Naive thymus-derived CD8-positive, alpha-beta T cell (primary cell): ENCODE measurements at places on chromosomes 2 and 18.

DNA sequence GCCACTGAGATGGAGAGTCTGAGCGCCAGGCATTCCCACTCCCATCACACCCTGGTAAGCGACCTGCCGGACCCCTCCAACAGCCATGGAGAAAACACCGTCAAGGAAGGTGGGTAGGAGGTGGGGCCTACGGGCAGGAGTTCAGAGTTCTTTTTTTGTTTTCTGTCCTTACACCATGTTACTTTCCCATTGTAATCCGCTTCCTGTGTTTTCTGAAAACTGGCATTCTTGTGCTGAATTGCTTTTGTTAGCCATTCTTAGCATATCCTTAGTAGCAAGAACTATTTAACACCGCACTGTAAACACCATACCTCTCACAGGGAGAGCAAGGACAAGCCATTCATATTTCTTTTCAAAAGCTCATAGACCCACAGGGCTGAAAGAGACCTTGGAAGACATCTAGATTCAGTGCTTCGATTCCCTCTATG, 46.2 kb downstream of the UNC80 start:
- DNase-seq, result no peak

DNA sequence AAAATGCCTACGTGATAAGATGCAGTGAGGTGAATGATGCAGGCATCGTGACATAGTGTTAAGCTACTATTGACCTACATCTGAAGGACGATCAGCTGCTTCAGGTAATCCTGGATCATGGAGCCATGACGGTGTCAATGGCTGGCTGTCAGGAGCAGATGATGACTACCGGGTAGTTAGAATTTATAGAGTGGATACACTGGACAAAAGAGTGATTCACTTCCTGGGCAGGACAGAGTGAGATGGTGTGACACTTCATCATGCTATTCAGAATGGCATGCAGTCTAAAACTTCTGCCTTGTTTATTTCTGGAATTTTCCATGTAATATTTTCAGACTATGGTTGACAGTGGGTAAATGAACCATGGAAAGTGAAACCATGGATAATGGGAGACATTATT, 29.5 kb downstream of the METTL8 start:
- no peak for DNase-seq

GRCh38 chr2:60977562-60977895, 40.0 kb upstream of the PEX13 start:
- no peak for DNase-seq

DNA sequence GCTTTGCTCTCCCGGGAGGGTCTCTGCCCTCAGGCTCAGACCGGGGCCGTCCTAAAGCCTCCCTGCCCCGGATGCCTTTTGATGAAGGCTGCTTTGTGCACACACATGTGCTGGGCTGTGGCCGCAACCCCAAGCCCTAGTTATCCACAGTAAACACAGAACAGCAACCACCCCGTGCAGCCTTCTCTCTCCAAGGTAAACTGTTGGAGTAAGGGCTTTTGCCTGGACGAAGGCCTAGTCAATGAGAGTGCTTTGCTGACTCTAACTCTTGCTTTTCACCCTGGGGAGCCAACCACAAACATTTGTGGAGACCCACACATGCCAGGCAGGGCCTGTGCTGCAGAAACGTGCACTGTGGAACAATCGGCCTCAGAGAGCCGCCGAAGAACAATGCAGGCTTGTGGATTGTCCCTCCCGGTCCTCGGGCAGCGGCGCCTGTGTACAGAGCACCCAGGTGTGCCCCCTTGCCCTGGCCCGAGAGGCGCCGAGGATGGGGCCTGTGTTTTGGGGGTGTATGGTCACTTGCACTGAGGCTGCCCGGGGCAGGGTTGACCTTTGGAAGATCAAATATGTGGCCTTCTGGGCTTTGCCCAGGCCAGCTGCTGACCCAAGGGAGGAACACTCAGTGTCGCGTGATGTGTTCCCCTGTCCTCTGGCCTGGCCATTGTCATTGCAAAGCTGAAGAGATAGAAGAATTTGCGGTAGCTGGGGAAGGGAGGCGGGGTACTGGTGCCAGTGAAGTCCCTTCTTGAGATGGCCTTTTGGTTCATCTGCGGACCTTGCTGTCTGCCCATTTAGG, 37.0 kb downstream of the CTIF start:
- DNase-seq, result no peak

- DNase-seq, result no peak
Observed at GRCh38 chr2:122105171-122105876, 349.9 kb downstream of the TSN start.

- no peak for DNase-seq
Observed at GRCh38 chr18:63237881-63238692, 81.5 kb downstream of the BCL2 start.

- DNase-seq, result no peak
Observed at GRCh38 chr18:45104049-45104395, 423.3 kb downstream of the SETBP1 start.

- DNase-seq, result no peak
Observed at GRCh38 chr2:200319548-200320337, 13.2 kb downstream of the SPATS2L start.

DNA sequence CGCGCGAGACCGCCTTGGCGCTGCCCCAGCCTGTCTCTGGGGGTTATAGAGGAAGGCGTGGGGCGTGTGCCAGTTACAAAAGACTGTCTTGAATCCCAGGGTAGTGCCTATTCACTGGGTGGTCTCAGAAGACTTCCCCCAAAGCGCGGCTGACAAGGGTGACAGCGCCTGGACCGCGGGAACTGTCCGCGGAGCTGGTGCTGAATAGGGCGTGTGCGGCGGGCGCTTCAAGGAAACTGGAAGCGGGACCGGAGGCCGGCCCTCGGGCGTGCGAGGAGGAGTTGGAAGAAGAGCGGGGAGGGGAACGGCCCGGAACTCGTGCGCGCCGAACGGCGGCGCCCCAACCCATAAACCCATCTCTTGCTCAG, 2.3 kb downstream of the EGR4 start:
- DNase-seq, result peak; percentile 70

DNA sequence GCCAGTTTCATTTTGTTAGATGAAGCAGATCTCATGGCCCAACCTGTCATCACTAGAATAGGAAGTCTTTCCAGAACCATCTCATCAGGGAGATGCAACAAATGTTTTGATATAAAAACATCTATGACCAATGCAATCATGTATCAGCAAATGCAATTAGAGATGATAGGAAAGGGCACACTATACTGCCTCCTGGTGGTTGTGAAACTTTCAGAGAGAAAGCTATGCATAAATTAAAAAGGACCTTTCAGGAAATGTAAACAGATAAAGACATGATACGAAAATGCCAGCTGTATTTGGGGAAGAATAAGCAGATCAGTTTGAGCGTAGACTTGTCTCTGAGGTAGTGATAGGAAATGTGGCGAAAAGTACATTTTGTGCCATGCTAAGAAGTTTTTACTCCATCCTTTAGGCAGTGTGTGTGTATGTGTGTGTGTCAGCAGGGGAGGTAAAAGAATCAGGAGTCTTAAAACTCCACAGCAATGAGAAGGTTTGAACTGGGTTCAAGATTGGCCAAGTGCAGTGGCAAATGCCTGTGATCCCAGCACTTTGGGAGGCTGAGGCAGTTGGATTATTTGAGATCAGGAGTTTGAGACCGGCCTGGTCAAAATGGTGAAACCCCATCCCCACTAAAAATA, 479.3 kb downstream of the CPS1 start:
- no peak for DNase-seq

GRCh38 chr2:207830778-207831438, 61.2 kb upstream of the FZD5 start:
- DNase-seq, result no peak

GRCh38 chr2:118535818-118536212, 311.6 kb downstream of the EN1 start:
- DNase-seq, result no peak

GRCh38 chr18:39841482-39842365, 2113.3 kb upstream of the PIK3C3 start:
- no peak for DNase-seq

DNA sequence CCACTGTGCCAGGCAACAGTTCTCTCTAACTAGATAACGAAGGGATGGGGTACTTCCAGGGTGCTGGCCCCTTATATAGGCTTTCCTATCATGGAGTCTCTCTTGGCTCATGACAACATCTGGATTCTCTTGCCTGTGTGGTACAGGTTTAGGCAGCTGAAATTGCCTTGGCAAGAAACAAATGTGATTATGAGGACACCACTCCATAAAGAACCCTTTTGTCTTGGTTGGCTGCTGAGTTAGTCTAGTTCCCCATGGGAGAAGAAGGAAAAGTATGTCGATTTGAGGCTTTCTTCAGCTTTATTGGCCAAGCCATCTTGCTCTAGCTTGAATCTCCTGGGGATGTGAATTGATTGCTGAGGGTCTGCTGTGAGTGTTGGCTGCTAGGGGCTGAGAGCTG, 76.3 kb upstream of the ZCCHC2 start:
- DNase-seq, result no peak

- no peak for DNase-seq
Observed at GRCh38 chr18:77107292-77107691, 25.3 kb downstream of the MBP start.

DNA sequence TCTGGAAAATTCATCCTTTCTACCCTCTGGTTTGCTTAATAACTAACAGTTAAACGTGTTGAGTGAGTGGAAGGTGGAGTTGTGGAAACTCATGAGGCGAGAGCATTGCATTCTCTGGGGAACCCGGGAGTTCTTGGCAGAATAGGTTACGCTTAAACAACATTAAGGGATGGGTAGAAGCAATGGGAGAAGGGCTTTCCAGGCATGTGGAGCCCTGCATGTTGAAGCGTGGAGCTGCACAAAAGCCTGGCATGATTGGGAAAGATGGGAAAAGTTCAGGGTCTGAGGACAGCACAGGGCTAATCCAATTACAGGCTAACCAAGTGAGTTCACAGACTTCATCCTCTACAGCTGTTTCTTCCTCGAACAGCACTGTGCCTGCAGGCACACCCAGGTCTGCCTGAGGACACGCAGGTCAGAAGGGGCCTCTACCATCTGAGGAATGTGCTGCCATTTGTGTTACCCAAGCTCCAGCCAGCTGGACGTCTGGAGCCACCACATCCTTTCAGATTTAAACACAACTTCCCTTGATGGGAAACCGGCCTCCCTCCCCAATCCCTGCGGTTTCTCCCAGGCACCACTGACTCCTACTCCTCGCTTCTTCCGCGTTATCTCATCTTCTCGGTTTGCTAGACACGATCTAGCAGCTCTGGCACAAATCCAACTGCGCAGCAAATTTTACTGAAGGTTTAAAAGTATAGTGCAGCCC, 164.2 kb downstream of the ANTXR1 start:
- DNase-seq, result no peak

DNA sequence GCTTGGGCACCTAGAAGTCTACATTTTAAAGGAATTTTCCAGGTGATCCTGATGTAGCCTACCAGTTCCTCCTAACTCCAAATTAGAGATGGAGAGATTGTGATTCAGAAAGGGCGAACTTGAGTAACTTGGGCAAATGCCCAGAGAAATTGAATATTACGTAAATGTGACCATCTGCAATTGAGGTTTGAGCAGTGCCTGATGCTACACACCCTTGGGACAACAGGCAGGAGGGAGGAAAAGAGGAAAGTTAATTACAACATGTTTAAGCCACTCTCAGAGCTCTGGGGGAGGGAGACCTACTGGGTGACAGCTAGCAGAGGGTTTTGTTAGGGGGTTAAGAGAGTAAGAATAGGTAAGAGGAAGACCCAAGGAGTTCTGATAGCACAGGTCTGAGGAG, 208.9 kb downstream of the LPIN1 start:
- no peak for DNase-seq

DNA sequence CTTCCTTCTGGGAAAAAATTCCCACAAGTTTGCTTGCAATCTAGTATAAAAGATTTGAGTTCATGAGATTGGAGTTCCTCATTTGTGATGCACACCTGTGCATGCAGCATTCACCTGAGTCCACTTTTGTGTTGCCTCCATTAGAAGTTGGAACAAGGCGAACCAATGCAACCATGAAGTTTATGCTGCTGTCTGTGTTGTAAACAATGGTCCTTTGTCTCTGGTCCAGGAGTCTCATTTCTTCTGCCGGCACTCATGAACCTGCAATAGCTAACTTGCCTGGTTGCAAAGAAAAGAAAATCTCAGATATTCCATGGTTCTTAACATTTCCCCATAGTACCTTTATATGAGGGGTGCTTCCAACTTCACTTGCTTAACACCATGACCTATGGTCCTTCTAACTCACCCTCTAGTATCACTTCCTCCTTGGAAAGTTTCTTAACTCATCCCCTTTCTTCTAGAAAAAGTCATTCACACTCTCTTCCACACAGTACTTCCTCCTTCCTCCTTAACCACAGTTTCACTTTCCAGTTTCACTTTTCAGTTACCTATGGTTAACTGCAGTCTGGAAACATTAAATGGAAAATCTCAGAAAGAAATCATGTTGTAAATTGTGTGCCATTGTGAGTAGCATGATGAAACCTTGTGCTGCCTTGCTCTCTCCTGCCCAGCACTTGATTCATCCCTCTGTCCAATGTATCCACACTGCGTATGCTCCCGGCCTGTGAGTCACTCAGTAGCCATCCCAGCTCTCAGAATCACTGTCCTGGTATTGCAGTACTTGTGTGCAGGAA, 128.8 kb upstream of the TRIB2 start:
- no peak for DNase-seq

GRCh38 chr2:227324642-227324994, 433 bp upstream of the MFF start:
- no peak for DNase-seq

DNA sequence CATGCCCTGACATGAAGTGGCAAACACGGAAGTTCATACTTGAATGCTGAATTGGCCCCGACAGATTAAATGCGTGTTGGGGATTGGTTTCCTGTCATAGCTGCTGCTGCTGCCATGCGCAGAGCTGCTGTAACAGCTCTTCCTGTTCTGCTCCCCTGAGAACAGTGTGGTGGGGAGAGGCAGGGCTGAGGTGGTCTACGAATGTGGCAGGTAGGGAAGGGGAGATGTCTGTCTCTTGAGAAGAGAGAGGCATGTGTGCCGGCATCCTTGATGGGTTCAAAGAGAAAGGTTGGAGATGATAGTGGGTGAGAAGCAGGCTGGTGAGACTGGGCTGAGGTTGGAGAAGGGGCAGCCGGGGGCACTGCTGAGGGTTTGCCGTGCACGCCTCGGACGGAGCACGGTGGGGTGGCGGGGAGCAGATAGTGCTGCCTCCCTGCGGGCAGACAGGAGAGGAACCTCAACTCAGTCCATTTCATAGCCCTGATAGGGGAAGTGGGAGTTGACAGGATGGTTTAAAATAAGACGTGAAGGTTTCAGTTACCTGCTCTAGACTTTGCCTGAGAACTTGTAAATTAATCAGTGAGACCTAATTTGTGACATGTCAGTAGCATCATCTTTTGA, 46.1 kb downstream of the TMEM185B start:
- peak; percentile 83 for DNase-seq

DNA sequence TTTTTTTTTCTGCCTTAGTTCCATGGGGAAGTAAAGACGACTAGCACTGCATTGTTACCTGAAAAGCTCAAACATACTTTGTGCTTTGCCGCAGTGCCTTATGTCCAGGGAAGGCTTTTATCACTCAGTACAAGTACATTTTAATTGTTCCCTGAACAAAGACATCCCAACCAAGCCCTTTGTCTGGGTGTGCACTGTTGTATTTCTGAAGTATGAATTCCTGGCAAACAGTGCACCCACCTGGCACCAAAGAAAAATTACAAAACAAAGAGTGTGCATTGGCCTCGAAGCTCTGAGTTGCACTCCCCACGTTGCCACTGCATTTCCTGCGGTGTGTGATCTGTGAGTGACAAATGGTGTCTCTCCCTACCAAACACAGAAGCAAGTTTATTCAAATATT, 858.5 kb upstream of the PIK3C3 start:
- DNase-seq, result no peak
